ENCODE measurements at places on chromosomes 11 and 22. TPM values are rescaled to one million over a fixed set of nuclear protein-coding genes. Genes with fewer than 3 reads are reported as not detected.

Gene OR10D3
- polyA plus RNA-seq, result not detected

Gene PTPN5
- 1.0 TPM for polyA plus RNA-seq

Gene PANX2
- polyA plus RNA-seq, result 0.84 TPM

DNA sequence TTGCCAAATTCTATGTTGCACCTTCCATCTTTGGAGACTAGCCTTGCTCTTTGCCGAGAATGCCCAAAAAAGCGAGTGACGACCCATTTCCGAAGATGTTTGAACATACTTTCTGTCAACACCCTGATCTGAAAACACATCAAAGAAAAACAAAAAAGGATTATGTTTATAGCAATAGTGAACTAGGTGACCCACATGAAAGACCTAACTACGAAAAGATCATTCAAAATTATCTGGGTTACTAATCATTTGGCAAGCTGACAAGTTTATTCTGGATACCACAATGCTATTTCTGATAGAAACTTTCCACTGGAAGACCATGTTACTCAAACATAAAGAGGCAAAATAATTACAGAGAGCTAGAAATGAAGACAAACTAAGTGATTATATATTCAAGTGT lies 27.0 kb downstream of the KCNJ1 start:
- peaks cover 31% of the 10 kb centered on the region for H3K4me1 ChIP-seq
- H3K27ac ChIP-seq, result no peak overlapping the region
- no peak for DNase-seq
- H3K27me3 ChIP-seq, result no peaks in the 10 kb centered on the region

DNA sequence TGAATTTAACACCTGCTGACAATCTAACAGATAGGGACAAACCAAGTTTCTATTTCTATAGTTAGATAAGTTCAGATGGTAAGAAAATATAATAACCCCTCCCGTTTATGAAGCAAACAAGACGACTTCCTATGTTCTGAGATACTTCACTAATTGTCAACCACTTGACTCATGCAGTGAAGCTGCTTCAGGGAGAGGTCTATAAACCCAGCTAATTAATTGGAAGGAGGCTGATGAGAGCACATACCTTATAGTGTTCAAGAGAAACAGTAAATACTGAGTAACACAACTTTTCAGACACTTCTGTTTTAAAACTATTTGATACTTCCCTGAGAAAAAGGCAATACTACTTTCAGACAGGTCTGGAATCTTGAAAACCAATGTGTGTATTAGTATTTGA lies 229.4 kb upstream of the UBASH3B start:
- DNase-seq, result no peak
- H3K4me1 ChIP-seq, result no peaks in the 10 kb centered on the region
- no peaks in the 10 kb centered on the region for H3K36me3 ChIP-seq
- no peak overlapping the region for H3K27ac ChIP-seq

GRCh38 chr11:117891362-117891761 lies 14.9 kb upstream of the FXYD6 start:
- H3K36me3 ChIP-seq, result no peaks in the 10 kb centered on the region
- no peaks in the 10 kb centered on the region for H3K4me1 ChIP-seq

DNA sequence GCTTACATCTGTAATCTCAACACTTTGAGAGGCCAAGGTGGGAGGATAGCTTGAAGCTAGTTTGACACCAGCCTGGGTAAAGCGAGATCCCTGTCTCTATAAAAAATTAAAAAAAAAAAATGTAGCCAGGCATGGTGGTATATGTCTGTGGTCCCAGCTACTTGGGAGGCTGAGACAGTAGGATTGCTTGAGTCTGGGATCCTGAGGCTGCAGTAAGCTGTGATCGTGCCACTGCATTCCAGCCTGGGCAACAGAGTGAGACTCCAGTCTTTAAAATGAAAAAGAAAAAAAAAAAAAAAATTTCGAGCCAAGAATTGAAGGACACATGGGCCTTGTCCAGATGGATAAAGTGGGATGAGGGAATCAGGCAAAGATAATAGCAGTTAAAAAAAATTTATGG lies 62.5 kb downstream of the MTMR3 start:
- H3K4me1 ChIP-seq, result peaks cover 32% of the 10 kb centered on the region
- no peak overlapping the region for H3K27ac ChIP-seq
- DNase-seq, result no peak
- no peaks in the 10 kb centered on the region for H3K27me3 ChIP-seq

DNA sequence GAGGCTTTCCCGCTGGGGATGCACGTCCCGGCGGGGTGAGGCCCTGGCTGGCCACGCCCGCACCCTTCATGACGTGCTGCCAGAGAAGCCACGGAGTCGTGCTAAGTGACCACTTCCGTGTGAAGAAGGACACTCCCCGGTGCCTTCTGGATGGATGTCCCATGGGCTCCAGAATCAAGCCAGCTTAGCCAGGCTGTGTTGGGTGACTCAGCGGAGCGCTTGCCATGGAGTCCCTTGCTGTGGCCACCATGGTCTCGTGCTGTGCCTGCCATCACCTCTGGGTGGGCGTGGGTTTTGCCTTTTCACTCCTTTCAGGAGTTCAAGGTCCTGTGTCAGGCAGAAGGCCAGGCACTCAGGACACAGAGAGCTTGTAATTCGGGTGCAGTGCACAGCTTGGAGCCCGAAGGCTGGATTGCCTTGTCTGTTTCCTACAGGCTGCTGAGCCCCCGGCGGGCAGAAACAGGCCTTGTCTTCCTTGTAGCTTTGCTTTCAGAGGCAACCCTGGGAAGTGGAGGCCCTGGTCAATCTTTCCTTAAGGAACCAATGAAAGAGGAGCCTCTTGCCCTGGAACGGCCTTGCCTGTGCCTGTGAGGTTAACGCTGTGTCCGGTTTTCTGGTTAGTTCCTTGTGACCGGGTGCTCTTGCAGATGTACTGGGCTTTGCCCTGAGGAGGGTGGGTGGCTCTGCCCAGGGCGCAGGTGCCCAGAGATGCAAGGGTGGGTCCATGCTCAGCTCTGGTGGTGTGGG lies 268.6 kb downstream of the TBC1D22A start:
- H3K4me3 ChIP-seq, result no peak overlapping the region
- H3K27me3 ChIP-seq, result no peaks in the 10 kb centered on the region
- H3K4me1 ChIP-seq, result no peaks in the 10 kb centered on the region
- DNase-seq, result peak; percentile 31

DNA sequence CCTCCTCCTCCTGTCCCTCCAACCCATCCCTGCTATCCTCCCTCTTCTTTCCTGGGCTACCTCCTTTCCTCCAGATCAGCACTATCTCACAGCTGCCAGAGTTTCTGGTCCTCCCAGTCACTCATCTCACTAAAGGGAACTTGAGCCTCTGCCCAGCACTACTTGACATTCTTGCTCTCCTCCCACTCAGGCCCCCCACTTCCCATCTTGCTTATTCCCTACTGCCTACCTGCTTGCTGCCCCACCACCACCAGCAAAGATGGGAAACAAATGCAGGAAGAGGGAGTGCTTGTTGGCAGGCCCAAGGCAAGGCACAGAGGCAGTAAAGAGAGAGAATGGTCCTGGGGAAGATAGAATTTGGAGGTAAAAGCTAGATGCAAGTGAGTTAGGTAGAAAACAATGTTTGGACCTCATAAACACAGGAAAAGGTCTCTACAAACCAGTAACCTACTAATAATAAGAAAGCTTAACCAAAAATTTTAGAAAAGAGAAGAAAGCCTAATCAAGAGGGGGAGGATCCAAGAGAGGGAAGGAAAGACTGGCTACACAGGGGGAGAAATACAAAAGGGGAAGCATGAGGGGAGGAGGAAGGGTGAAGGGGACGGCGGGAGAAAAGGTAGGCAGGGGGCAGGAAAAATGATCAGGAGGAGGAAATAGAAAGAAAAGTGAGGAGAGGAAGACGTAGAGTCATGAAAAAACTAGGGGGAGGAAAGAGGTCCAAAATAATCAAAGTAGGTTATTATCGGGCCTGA lies 63.6 kb downstream of the PAK1 start:
- no peaks in the 10 kb centered on the region for H3K27me3 ChIP-seq
- H3K4me1 ChIP-seq, result peaks cover 62% of the 10 kb centered on the region
- H3K4me3 ChIP-seq, result peak overlapping the region; percentile 58

DNA sequence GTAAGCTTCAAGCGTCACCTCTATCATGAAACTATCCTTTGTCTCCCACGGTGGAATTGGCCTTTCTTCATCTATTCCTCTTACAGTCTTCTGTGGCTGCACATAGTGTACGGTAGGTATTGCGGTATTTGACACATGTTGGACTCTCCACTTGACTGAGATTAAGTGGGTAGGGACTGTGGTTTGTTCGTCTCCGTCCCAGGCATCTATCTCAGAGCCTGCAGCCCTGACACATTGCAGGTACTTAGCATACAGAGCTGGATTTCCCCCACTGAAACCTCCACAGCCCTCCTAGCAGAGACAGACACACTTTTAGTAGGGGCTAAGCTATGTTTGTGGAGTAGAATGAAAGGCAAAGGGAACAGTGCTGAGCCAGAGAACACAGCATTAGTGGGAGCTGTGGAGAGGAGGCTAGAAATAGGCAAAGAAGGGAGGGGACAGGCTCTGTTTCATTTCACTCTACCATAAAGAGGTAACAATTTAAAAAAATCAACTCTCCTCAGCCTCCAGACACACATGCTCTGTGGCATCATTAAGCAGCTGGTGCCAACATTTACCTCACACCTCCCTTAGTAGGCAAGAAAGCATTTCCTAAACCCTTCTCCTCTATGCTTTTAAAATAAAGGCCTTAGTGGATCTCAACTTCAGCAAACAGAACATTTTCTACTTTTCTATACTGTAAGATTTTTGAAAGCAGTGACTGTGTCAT lies 277.5 kb downstream of the KIRREL3 start:
- no peak for DNase-seq
- H3K36me3 ChIP-seq, result no peaks in the 10 kb centered on the region
- H3K27ac ChIP-seq, result no peak overlapping the region

DNA sequence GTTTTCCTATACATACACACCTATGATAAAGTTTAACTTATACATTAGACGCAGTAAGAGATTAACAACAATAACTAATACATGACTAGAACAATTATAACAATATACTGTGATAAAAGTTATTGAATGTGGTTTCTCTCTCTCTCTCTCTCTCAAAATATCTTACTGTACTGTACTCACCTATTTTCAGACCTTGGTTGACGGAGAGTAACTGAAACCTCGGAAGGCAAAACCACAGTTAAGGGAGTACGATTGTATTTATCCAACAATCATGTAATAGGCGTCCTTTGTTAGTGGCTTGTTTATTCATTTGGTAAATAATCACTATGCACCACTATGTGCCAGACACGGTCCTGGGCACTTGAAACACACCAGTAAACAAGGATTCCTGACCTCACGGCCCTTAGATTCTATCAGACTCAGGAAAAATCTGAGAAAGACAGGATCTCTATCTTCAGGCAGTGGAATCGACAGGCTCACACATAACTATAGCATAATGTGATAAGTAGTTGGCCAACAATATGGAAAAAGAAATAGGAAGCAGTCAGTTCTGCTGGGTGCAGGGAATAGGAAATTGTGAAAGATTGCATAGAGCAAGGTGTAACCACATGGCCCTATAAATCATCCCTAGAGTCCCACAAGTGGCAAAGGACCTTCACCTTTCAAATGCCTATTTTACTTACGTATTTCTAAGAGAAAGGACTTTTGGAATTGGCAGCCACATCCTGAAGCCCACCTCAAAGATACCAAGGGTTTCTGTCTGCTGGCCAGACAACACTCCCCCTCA lies 12.0 kb downstream of the ETS1 start:
- H3K36me3 ChIP-seq, result no peaks in the 10 kb centered on the region
- H3K4me3 ChIP-seq, result no peak overlapping the region
- DNase-seq, result no peak
- no peaks in the 10 kb centered on the region for H3K27me3 ChIP-seq

DNA sequence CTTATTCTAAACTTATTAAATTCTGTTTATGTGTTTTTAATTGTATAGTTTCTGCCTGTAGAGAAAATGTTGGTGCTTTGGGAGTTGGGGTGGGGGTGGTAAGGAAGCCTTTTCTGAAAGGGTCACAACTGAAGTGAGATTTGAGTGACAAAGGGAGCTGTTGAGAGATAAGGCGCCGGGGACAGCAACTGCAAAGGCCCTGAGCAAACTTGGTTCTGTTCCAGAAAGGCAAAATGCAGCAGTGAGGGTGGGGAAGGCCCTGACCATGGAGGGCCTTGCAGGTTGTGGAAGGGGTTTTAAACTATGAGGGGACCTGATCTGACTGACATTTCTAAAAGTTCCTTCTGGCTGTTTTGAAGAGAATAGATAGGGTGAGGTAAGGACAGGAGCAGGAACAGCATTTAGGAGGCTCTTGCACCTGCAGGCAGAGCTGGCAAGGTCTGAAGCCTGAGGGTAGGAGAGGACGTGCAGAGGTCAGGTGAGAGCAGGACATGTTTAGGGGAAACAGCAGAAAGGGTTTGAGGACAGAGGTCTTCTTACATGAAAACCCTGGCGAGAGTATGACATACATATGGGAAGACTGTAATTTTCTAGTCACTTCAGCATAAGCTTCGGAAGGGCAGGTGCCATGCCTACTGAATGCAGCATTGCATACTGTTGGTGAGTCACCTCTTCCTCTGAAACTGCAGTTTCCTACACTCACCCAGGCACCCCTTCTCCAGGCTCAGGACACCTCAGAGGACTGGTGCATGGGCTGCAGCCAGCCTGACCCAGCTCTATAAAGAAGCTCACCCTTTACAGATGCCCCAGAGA lies 190.7 kb downstream of the SNX19 start:
- no peak overlapping the region for H3K4me3 ChIP-seq
- H3K36me3 ChIP-seq, result no peaks in the 10 kb centered on the region
- H3K4me1 ChIP-seq, result no peaks in the 10 kb centered on the region
- H3K27me3 ChIP-seq, result no peaks in the 10 kb centered on the region
- no peak for DNase-seq

DNA sequence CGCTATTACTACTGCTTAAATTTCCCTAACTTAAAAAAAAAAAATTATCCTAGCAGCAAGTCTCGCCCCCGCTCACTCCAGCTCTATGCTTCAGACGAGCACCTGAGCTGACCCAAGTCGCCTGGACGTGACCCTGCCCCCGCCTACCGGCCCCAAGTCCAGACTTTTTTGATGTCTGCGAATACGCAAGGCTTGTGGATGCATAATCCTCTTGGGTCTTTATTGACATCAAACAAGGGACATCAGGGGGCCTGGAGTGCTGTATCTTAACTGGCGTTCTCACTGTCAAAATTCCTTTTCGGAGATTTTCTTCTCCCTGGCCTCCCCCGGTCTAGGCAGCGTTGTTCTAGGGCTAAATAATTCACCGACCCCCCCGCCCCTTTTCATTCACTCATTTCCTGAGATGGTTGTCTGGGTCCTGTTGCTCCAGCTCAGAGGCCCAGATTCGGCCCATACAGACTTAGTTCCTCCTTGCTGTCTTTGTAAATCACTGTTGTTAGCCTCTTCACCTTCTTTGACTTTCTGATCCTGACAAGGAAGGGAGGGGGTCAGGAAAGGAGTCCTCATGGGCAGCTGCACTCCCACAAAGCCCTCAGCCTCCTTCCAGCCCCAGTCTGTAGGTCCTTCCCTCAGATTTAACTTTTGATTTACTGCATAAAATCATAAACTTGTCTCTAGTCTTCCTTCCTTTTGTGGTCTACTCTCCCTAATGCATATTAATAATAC lies 601 bp upstream of the LRP4 start:
- DNase-seq, result no peak
- H3K27me3 ChIP-seq, result peaks cover 59% of the 10 kb centered on the region
- H3K4me1 ChIP-seq, result no peaks in the 10 kb centered on the region
- no peak overlapping the region for H3K27ac ChIP-seq
- no peaks in the 10 kb centered on the region for H3K36me3 ChIP-seq
- H3K4me3 ChIP-seq, result peak overlapping the region; percentile 46

All from left lung (tissue), 14 donors.